HuH-7 (cell line): ENCODE measurements at places on chromosomes 12 and 14.
A peak's percentile ranks its signal among the peaks of the same experiment; 100 is the strongest.

DNA sequence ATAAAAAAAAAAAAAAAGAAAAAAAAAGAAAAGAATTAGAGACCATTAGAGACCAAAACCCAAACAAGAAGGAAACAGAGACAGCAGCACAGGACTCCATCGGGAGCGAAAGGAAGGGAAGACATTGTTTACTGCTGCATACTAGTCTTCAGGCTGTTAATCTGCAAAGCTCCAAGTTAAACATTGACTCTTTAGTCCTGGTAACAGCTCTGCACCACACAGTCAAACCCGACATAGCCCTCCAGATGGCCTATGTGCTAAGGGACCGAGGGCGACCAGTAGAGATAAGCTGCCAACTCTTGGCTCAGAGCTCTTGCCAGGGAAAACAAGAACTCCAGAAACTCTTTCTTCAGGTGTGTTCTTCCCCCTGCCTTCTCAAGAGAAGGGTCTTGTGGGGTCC lies 7.8 kb downstream of the P2RX4 start:
- peak; percentile 66 for DNase-seq

DNA sequence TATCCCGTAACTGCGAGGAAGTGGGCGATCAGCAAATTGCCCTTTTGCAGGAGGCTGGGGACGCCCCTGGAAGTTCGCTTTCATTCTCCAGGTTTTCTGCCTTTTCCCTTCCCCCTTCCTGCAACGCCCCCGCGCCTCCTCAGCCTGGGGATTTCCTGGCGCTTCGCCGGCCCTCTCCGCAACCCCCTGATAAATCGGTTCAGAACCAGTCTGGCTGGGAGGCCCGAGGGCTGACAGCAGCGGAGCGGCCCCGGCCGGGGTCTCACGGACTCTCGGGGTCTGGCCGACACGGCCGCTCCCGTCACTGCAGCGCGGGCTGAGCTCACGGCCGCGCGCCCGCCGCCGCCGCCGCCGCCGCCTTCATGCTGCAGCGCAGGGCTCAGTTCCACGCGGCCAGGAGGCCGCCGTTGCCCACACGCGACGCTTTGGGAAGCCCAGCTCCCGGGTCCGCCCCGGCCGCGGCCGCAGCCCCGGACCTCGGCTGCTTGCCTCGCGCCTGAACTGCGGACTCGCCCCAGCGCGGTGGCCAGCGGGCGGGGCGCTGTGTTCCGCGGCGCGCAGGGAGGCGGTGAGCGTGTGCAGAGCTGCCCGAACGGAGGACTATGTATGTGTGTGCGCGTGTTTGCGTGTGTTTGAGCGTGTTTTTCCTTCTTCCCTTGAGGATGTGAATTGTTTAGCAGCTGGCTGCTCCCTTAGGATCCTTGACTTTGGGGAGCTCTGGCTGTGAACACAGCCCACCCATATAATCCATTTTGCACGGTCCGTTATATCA lies at the start of gene LRFN5:
Gene LRFN5 (plus strand): TSS at position 345 of the 772 bp plus-strand sequence.
- DNase-seq = peak; percentile 34

GRCh38 chr12:51531284-51531977 lies 59.6 kb upstream of the SCN8A start:
- DNase-seq = no peak

- DNase-seq = no peak
Observed at GRCh38 chr14:49052521-49052920, 533.7 kb downstream of the RPS29 start.

- DNase-seq = no peak
Observed at GRCh38 chr12:75596406-75596805, 85.0 kb upstream of the KRR1 start.

DNA sequence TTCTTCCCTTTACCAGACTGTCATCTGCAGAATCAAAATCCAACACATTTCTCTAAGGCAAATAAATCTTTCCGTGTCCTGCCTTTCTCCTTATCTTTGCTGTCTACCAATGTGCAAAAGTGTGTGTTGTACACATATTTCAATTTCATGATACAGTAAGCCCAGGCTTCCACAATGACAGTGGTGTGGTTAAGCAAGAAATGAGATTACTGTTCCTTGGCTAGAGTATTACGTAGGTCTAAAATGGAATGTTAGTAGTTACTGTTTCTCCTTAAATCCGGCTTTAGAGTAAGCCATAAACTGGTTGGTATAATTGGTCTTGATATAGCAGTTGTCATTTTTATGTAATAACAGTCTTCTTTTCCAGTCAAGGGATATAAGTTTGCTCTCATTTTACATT lies 82.0 kb downstream of the ACSS3 start:
- no peak for DNase-seq

DNA sequence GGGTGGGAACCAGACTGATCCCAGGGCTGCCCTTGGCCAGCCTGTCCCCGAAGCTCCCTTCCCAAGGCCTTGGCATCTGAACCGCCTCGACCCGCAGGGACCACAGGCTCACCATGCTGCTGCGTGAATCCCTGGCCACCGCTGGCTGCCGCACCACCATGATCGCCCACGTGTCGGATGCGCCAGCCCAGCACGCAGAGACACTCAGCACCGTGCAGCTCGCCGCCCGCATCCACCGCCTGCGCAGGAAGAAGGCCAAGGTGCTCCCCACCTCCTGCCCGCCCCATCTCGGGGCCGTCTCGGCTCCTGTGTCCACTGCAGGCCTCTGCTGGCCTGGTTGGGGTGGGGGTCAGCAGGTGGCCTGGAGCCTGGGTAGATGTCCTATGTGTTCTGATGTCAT lies 35.7 kb downstream of the KIF26A start:
- no peak for DNase-seq
